ENCODE measurements at places on chromosomes 3 and 15.
A peak's percentile ranks its signal among the peaks of the same experiment; 100 is the strongest.

- no peak for DNase-seq
Observed at GRCh38 chr15:39438799-39439592, 141.9 kb upstream of the THBS1 start.

DNA sequence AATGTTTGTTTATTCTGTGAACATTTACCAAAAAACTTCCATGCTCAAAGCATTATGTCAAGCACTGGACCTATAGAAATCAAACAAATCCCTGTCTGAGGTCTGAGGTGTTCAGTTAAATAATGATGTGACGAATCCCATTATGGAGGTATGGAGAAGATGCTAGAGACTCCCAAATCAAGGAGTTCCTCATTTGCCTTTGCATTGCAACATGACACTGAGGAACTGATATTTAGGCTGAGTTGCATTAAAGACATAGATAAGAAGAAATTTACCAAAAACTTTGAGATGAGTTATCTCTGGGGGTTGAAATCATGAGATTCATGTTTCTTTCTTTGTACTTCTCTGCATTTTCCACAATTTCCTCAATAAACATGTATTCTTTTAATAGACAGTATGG, 16.0 kb downstream of the CD200 start:
- no peak for DNase-seq

GRCh38 chr3:179606534-179607085, 2.0 kb downstream of the NDUFB5 start:
- DNase-seq: no peak

DNA sequence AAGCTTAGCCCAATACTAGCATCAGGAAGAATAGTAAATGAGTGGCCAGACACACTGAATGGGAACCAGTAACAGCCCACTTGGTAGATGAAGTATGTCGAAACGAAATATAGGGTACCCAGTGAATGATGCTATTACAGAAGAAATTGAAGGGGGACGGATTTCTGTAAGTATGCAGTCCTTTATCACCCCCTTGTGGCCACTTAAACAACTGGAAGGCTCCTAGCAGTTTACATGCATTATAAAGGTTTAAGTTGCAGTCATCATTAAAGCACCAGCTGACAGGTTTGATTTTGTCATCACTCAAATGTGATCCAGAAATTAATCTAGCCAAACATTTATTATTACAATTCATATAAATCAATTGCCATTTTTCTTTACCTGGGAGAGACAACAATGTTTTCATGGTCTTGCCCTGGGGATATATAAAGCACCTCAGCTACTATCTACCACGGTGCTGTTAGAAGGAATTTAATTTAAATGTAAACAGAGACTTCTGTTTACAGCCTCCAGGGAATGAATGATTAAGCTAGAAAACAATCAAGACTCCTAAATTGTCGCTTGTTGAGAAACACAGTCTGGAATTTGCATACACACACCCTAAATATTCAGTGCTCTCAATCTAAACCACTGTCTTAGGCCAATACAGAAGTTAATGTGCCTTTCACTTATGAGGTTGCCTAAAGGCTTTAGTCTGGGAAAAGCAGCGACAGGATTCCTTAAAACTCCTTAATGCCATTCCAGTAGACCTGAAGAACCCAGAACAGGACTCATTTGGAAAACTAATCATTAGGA, 7.8 kb downstream of the EIF1B start:
- DNase-seq: no peak

- DNase-seq: no peak
Observed at GRCh38 chr3:53161820-53162671, 1.0 kb downstream of the PRKCD start.

DNA sequence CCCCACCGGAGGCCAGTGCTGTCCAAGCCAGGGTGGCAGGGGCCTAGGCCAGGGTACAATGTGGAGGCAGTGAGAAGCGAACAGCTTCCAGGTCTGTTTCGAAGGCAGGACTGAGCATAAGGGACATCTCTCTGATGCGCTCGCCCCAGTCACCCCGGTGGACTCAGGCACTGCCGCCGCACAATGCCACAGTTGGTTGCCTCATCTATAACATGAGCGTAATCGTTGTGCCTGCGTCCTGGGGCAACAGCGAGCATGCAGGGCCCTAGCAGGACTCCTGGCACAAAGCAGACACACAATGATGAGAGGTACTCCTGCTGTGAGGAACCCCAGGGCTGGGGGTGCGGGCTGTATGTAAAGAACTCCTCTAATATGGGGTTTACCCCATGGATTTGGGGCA, 14.1 kb downstream of the HRH1 start:
- DNase-seq: no peak

DNA sequence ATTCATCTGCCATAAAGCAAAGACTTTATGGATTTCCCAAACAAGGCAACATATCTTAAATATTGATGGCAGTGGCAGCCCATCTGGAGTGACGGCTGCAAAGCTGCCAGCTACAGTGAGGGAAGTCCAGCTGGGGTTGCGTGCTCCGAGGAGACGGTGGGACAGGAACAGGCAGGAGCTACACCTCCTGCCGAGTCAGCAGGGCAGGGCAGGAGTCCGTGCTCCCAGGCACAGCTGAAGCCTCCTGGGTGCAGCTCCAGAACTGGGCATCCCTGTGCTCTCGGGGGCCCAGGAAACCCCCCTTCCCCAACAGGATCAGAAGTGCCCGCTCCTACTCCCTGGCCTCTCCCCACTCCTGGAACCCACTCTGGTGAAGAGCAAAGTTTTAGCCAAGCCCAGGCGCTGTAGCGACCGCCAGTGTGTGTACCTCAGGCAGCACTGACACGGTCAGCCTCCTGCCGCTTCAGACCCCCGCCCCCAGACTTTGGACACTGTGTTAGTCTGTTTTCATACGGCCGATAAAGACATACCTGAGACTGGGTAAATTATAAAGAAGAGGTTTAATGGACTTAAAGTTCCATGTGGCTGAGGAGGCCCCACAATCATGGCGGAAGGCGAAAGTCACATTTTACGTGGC, 556.4 kb upstream of the CCDC54 start:
- DNase-seq: no peak

- no peak for DNase-seq
Observed at GRCh38 chr3:30655187-30655812, 48.9 kb downstream of the TGFBR2 start.

GRCh38 chr15:32690941-32691688, 26.7 kb upstream of the GREM1 start:
- DNase-seq: no peak

GRCh38 chr15:71325481-71325880, 210.2 kb downstream of the THSD4 start:
- DNase-seq: no peak

- DNase-seq: no peak
Observed at GRCh38 chr3:50472958-50473357, 30.5 kb downstream of the CACNA2D2 start.

DNA sequence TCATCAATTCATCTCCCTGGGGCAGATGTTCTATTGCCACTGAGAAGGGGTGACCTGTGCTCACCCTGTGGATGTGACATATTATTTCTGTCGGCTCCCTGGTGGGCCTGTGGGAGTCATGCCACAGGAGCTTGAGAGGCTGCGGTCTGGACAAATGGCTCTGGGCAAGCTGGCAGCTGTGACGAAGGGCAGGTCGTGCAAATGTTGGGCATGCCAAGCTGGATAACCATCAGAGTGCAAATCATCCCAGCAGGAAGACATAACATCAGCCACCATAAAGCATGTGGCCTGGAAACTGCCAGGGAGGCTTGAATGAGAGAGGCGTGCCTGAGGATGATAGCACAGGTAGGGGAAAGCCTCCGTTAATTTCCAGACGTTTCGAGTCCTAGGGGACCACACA, 45.3 kb upstream of the FAM3D start:
- no peak for DNase-seq

DNA sequence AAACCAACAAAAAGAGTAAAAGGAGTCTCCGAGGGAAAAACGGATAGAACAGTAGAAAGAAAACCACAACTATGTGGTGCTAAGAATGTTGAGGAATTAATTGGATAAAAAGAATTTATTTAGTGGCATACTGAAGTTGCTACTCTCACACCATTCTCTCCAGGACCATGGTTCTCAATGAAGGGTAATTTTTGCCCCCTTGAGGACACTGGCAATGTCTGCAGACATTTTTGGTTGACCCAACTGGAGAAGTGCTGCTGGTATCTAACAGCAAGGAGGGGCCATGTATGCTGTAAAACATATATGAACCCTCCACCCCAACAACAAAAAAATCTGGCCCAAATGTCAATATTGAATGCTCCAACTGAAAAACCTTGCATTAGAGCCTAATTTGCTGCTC, 85.9 kb upstream of the CSPG5 start:
- DNase-seq: no peak

- DNase-seq: no peak
Observed at GRCh38 chr3:147008886-147009285, 397.5 kb downstream of the ZIC4 start.

- DNase-seq: no peak
Observed at GRCh38 chr3:150015901-150016300, 45.2 kb upstream of the PFN2 start.

GRCh38 chr3:141286856-141287255, 55.2 kb downstream of the PXYLP1 start:
- DNase-seq: no peak

DNA sequence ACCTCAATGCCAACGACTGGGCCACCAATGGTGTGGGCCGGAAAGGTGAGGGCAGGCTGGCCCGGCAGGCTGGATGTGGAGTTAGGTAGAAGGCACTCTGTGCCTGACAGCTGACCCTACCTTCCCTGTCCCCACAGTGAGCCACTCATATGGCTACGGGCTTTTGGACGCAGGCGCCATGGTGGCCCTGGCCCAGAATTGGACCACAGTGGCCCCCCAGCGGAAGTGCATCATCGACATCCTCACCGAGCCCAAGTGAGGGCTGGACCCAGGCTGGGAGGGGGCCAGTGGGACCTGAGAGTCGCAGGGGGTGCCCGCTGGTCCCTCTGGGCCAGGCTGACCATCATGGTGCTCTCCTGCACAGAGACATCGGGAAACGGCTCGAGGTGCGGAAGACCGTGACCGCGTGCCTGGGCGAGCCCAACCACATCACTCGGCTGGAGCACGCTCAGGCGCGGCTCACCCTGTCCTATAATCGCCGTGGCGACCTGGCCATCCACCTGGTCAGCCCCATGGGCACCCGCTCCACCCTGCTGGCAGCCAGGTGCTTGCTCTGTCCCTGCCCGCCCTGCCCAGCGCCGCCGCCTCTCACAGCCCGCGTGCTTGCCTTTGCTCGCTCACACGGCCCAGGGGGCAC, 4.5 kb upstream of the FES start:
- no peak for DNase-seq

DNA sequence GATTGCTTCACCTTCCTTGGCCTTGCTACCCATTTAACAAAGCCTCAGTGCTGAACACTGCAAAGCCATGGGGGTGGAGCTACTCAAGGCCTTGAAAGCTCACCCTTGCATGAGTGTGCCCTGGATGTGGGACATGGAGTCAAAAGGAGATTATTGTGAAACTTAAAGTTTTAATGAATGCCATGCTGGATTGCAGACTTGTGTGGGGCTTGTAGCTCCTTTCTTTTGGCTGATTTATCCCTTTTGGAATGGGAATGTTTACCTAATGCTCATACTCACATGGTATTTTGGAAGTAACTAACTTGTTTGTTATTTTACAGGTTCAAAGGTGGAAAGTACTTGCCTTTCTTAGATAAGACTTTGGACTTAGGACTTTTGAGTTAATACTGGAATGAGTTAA, 538.5 kb upstream of the NECTIN3 start:
- DNase-seq: no peak

- DNase-seq: no peak
Observed at GRCh38 chr3:50003824-50004223, 63.9 kb downstream of the RBM6 start.

DNA sequence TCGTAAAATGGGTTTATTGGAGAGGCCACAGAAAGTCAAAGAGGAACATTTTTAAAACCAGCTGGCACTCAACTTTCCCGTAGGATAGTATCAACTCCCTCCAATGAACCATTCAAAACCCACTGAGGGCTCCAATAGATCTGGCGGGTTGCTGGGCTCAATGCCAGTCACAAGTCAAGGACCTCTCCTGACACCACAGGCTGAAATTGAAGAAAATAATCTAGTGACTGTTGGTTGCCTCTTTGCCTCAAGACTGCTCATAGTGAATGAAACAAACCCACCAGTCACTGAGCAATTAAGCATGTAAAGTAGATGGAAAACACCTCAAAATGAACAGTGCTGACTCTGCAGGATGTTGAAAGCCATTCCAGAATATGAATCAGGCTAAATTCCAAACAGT, 500.6 kb upstream of the AGTR1 start:
- no peak for DNase-seq

- DNase-seq: no peak
Observed at GRCh38 chr3:169387751-169388696, 275.5 kb downstream of the MECOM start.

DNA sequence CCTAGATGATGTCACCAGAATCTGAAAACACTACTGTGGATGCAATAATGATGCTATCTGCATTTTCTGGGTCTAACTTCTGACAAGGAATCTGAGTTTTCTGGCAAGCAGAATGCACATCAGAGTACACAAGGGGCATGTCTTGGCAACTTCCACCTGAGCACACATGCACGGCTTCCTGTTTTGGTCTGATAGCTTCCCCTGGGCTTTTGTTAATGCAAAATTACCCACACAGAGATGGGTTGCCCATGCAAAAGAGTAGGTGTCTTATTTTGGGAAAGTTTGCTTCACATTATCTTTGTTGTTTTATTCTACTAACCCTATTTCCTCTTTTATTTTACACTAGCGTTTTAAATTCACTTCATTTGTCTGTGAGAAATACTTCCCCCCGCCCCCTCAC, 74.2 kb upstream of the SATB1 start:
- no peak for DNase-seq

DNA sequence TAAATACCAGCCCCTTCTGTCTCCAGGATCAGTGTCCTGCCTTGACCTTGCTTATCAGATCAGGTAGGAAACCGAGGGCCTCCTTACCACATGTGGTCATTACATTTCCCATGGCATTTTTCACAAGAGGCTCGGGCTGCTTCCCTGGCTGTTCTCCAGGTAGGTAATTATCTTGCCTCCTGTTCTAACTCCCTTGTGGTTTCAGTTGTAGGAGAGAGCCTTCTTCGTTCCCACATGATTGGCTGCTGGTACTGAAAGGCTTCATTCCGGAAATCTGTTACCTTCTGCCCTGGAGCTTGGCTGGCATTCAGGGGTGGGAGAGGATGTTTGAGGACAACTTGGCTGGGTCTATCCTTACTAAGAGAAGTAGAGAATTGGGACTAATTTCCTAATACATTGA, 46.8 kb upstream of the RORA start:
- DNase-seq: peak; percentile 93

GRCh38 chr3:89690646-89691045, 583.2 kb downstream of the EPHA3 start:
- no peak for DNase-seq

DNA sequence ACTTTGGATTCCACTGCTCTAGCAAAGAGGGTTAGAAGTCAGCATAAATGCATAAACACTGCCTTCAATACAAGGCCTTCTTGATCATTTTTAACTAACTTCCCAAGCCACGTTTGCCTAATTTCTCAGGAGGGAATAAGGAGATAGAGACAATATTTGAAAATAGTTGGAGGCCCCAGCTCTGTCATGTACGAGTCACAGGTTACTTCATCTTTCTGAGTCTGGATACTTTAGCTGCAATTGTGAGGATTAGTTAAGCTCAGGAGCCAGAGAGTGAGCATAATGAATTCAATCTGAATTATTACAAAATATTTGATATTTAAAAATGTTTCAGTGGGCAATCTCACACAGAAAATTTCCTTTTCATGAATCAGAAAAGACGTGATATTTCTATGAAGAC, 298.9 kb downstream of the SHOX2 start:
- DNase-seq: no peak

Measured in NCI-H1105 (cell line).